ENCODE measurements at places on chromosomes 5 and 9.

- peak; percentile 80 for DNase-seq
Observed at GRCh38 chr9:63816751-63817621, 1468.0 kb downstream of the FOXD4L5 start.

- no peak for DNase-seq
Observed at GRCh38 chr5:90555666-90556065, 2.9 kb upstream of the ADGRV1 start.

GRCh38 chr5:5422819-5423515 is 490 bp downstream of the ICE1 start:
- peak; percentile 36 for DNase-seq

GRCh38 chr5:149995385-149996204 is 4.9 kb downstream of the TIGD6 start:
- no peak for DNase-seq
